Stimulated activated naive CD8-positive, alpha-beta T cell treated with anti-CD3 and anti-CD28 coated beads, Interleukin-15, Interleukin-2, amounts not matched to agents 100 U/mL and 50 U/mL, for 24 hours (primary cell): ENCODE measurements at places on chromosomes 2 and 18.

DNA sequence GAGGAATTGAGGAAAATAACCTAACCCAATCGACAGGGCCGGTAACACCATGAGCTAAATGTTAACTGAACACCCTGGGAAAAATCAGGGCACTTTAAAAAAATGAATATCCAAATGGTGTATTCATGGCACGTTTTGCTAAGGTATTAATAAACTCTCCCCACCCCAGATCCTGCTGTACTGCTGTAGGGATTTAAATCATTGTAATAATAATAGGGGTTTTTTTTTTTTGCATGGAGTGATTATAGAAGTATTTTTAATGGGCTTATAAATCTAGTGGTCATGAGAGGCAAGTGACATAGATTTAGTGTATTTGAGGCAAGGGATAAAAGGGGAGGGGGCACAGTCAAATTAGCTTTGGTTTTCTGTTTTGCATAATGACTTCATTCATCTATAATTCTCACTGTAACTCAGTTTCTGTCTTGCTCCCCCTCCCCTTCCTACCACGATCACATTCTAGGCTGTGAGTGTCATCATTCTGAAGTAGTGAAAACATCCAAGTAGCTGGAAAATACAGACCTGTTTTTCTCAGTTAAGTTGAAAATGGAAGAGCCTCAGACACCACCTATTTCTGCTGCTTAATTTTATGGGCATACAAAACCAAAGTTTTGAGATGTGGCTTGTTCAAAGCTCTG lies 18.2 kb upstream of the MGAT5 start:
- DNase-seq, result no peak

GRCh38 chr2:159091381-159091780 lies 122.9 kb downstream of the TANC1 start:
- DNase-seq, result no peak

- DNase-seq, result no peak
Measured at GRCh38 chr2:161217597-161218185, 57.5 kb downstream of the TANK start.

GRCh38 chr2:55805686-55806085 lies 112.0 kb upstream of the PNPT1 start:
- no peak for DNase-seq

- no peak for DNase-seq
Measured at GRCh38 chr2:181348107-181348837, 108.9 kb upstream of the ITGA4 start.

DNA sequence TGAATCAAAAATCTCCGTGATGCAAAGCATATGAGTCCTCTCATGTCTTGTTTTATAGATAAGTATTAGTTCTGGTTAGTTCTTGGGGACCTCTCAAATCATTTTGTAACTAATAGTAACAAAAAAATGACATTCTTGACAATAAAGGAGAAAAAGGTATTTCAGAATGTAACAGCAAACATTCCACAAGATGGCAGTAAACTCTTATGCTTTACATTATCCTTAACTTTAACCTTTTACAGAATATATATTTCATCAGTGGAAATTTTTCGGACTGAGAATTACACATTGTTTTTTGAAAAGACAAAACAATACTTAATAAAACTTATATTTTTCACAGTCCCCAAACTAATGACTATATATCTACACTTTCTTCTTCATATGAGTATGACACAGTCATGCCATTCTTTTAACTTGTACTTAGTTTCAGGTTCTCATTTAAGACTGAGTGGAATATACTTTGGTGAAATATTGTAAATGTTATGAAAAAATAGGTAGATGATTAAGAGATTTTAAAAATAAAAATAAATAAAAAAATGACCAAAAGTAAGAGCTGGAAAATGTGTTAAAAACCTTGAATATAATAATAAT lies 142.9 kb upstream of the NXPH2 start:
- no peak for DNase-seq

DNA sequence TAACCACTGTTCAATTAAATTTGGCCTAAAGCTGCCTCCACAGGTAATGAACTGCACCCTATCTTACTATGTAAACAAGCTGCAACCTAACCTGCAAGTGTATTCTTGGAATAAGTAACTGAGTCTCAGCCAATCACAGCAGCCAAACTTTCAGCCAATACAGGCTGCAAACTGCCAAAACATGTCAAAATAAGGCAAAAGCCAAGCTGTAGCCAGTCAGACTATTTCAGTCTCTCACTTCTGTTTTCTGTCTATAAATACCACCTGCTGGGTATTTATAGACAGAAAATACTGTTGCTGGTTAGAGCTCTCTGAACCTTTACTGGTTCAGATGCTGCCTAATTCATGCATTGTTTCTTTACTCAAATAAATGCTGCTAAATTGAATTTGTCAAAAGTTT lies 14.3 kb downstream of the C2orf76 start:
- no peak for DNase-seq

GRCh38 chr18:73164430-73164829 lies 296.6 kb upstream of the NETO1 start:
- DNase-seq, result no peak

DNA sequence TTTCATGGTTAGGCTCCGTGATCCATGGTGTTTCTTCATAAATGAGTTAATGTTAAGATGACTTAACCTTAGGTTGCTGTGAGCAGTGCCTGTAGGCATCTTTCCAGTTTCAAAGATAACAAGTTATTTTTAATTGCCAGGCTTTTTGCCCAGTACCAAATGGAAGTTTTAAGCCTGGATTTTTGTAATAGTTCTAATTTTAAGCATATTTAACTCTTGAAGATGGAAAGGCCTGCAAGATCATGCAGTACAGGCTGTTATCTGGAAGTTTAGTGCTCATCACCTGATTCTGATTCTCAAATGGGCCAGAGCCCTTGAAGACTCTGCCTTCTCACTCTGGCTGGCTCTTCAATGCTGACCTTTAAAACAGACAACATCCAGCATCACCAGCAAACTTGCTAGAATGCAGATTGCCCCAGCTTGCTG lies 141.3 kb downstream of the NCK2 start:
- DNase-seq, result no peak

DNA sequence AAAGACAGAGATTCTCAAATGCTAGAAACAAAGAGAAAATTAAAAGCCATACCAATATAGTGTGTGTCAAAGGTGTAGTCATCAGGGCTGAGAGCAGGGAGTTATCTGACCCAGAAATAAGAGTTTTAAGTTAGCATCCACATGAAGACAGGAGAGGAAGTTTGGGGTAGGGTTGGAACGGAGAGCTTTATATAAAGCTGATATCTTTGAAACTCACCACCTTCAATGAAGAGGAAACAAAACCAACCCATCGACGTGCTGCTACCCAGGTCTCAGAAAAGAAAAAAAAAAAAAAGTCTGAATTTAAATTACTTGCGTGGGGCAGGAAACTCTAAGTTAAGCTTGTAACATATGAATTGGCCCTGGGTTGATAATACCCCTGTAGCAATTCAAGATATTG lies 42.4 kb downstream of the ARL4C start:
- no peak for DNase-seq

DNA sequence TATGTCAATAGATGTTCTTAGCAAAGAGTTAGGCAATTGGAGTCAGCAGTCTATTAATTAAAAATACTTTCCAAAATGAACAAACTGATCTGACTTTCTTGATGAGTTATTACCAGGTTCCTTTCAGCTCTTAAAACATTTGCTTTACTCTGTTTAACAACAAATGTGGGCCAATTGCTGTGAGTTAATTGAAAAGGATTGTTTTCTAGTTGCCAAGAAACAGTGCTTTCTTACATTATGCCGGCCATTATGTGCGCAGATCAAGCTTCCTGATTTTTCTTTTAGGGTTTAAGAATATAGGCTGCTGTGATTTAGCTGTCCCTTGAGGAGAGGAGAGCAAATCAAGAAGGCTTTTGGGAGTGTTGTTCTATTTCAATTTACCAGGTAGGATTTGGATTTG lies 50.5 kb upstream of the ITPRID2 start:
- no peak for DNase-seq

DNA sequence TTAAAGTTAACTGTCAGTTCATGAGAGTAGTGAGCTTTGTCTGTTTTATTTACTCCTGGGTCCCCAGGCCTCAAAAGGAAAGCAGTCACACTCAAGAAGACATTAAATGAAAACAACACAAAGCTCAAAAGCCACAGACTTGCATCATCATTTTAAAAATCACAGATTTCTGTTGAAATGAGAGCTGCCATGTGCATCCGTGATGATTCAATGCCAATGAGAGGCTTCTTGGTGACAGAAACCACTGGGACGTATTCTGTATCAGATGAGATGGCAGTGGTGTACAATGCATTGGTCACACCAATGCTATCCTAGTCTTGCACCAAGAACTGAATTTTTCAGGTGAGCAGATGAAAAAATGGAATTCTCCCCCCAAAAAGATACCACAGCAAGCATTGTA lies 204.8 kb downstream of the ANAPC1 start:
- DNase-seq, result no peak

GRCh38 chr2:159790323-159790722 lies 7.7 kb downstream of the CD302 start:
- no peak for DNase-seq

DNA sequence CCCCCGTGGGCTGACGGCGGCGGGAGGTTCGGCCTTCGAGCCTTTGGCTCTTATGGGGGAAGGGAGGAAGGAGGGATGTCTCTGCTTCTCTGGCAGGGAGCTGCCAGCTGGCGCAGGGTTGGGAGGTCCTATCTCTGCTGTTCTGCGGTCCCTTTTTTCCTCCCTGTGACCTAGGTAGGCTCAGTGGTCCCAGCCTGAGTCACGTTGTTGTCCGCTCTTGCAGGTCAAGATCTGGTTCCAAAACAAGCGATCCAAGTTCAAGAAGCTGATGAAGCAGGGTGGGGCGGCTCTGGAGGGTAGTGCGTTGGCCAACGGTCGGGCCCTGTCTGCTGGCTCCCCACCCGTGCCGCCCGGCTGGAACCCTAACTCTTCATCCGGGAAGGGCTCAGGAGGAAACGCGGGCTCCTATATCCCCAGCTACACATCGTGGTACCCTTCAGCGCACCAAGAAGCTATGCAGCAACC lies 2.5 kb downstream of the DLX1 start:
- DNase-seq, result no peak

DNA sequence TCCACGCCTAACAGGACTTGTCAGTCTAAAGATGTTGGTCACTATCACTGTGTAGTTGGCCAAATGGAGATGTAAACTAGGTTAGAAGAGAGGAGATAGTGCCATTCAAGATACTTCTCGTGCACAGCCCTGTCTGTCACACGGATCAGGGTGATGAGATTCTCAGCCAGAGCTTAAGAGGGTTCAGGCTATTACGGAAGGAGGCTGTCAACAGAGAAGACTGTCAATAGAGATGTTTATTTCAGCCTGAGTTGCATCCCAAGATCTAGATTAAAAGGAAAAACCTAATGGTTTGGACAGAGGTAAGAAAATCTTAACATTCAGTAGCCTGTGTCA lies 83.4 kb downstream of the AAK1 start:
- DNase-seq, result no peak

GRCh38 chr2:238320648-238321281 lies 447 bp downstream of the TRAF3IP1 start:
- DNase-seq, result no peak

DNA sequence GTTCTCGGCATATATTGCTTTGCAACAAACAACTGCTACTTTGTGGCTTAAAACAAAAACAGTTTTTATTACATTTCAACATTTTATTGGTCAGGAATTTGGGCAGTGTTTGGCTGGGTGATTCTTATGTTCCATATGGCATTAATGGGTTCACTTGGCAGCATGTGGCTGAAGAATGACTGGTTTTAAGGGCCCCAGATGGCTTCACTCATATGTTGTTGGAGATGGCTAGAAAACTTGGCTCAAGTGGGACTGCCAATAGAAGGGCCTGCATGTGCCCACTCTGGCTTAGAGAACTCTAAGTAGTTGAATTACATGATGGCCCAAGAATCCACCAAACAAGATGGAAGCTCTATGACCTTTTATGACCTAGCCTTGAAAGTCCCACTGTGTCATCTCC lies 86.1 kb downstream of the FASTKD2 start:
- no peak for DNase-seq

- no peak for DNase-seq
Measured at GRCh38 chr2:71938659-71939587, 208.7 kb downstream of the CYP26B1 start.

- no peak for DNase-seq
Measured at GRCh38 chr2:60172801-60173200, 380.7 kb downstream of the BCL11A start.

DNA sequence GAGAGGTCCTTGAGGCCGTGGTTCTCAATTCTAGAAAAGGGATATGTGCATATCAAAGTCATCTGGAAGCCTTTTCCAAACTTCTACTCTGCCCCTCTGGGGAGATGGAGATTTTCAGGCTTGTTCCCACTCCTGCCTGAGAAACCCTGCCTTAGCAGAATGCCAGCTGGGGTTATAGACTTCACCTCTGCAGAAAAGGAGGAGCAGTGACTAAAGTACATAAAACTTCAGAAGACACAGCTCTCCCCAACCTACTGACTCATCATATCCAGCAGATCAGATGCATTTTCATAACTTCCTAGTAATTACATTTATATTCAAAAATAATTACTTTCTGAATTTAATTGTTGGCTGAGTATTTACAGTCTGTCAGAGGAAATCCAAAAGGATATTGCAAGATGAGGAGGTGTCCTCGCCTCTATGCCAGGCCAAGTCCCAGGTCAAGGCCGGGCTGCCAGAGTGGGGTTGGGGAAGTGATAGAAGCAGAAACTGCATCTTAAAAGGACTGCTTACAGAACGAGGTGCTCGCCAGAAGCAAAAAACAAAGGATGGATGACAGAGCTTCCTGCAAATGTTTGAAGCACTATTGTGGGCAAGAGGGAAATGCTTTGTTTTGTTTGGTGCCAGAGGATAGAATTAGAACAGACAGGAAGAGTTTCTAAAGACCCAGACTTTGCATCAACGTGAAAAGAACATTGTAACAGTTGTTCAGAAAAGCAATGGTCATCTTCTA lies 75.6 kb upstream of the APCDD1 start:
- DNase-seq, result no peak

DNA sequence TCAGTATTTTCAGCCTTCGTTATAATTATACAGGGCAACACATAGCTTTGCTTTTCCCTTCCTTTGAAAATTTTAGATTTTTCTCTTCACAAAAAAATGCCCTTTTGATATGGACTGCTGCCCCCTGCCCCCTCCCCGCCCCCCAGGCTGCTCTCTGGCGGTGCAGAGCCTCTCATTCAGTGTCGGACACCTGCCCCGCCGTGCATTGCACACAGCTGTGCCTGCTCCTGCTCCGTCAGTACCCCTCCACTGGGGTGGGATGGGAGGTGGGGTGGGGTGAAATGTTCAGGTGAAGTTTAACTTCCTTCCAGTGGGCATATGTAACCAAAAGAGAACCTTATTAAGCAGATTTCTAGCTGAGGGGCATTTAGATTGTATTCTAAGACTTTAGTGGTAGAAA lies 148.0 kb downstream of the CCDC85A start:
- DNase-seq, result no peak

DNA sequence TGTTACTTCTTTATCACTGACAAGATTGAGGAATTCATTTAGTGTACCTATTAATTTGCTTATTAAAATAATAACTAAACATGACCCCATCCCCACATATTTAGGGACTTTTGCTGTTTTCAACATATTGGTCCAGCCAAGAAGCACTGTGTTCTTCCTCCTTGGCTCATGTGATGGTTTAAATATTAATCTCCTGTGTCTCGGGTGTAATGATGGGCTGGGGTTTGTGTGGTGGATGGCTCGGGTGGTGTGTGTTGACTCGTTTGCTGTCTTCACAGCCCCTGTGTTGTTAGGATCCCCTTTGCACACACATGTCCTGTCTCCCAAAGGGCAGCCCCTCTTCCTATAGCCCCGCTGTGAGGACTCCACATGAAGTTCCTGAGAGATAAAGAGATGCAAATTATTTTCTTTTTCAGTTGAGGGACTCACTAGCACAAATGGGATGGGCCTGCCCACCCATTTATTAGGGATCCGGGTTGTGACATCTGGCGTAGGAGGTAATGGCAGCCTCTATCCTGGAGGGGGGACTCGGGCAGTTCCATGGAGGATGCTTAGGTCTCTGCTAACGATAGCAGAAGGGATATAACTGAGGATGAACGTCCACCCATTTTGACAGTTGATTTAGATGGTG lies 53.4 kb downstream of the FHOD3 start:
- DNase-seq, result no peak
